ENCODE measurements at places on chromosomes 5 and 9. TPM values are rescaled to one million over a fixed set of nuclear protein-coding genes. Genes with fewer than 3 reads are reported as not detected.

Gene PIP5K1B
- total RNA-seq = 10.3 TPM

Gene C1QTNF2
- not detected for total RNA-seq

Gene CNTNAP3
- total RNA-seq = not detected

Gene CMBL
- total RNA-seq = 16.5 TPM

Gene AMBP
- total RNA-seq = 2.6 TPM

Gene MEIKIN
- total RNA-seq = not detected

Gene PTGER4
- total RNA-seq = 0.16 TPM

GRCh38 chr5:34606101-34606500, 50.0 kb upstream of the RAI14 start:
- no peak for DNase-seq

- no peak for DNase-seq
These were observed 228.8 kb downstream of the CD180 start for GRCh38 chr5:66967826-66968262.

- no peak for DNase-seq
These were observed 14.2 kb upstream of the JAKMIP2 start for GRCh38 chr5:147796556-147797308.

DNA sequence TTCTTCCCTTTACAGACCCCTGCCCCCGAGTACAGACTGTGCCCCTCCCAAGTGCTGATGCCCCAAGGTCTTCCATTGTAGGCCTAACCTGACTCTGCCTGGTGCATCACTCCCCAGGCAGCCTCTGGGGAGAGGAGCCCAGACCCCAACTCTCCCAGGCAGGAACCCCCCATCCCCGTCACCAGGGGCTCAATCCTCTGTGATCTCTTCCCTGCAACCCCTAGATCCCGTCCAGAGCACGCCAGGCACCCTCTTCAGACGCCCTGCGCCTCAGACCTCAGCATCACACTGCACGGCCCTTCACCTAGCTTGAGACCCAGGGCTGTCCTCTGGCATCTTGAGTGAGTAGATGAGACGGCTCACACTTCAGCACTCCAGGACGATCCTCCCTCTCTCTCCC, 6.4 kb upstream of the EGR1 start:
- no peak for DNase-seq

GRCh38 chr5:160048131-160048530, 39.2 kb downstream of the TTC1 start:
- no peak for DNase-seq

DNA sequence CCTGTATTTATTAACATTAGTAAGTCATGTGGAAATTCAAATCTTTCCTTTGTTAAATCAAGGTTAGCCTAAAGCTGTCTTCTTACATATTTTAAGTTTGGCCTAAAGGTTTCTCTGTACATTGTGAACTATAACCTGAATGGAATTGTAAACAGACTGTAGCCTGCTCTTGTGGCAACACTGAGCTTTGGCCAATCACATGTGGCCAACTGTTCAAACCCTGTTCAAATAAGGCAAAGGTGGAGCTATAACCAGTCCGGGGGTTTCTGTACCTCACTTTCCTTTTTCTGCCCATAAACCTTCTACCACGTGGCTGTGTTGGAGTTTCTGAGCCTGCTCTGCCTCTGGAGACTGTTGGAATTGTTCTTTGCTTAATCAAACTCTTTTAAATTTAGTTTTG, 3.3 kb upstream of the HAPLN1 start:
- peak; percentile 11 for DNase-seq

DNA sequence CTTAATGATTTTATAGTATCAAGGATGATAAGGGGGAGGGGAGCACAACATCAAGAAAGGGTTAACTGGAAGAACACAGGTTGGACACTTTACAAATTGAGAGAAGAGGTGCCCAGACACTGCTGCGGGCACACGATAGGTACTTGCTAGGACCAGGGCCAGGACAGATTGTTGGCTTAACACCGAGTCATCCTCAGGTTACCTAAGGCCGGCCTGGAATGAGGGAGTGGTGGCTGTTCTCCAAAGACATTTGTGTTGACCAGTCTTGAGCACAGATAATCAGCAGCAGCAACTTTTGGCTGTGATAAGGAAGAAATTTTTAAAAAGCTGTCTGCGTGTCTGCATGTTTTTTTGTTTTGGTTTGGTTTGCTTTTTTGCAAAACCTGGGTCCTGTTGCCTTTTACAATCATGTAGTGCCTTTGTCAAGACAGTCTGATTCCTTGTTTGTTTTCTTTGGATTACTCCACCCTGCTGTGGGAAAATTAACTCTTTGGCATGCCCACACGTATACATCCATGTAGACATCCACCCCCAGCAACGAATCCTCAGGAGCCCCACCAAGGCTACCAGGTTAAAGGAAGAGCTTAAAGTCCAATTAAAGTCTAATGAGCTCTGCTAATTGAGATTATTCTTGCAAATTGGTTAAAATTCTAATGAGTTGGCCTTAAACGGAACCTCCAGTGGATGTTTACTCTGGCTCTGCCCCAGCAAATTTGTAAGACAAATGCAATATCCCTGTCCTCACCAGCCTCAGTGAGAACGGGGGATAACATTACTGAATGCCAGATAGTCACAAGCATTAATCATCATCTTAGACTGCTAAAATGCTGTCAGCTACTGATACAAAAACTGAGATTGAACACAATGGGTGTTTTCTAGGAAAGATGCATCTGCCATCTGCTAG, 382.3 kb downstream of the ACTL7B start:
- no peak for DNase-seq

GRCh38 chr9:128917151-128917849, 3.5 kb upstream of the PHYHD1 start:
- DNase-seq = no peak

GRCh38 chr5:56078278-56079156, 83.8 kb upstream of the IL6ST start:
- DNase-seq = no peak

GRCh38 chr5:84569307-84569706, 184.6 kb upstream of the EDIL3 start:
- no peak for DNase-seq

- DNase-seq = no peak
These were observed 13.5 kb upstream of the MAMDC2 start for GRCh38 chr9:70030156-70030555.

- DNase-seq = no peak
These were observed 101.4 kb downstream of the FBXO4 start for GRCh38 chr5:42026446-42026845.

DNA sequence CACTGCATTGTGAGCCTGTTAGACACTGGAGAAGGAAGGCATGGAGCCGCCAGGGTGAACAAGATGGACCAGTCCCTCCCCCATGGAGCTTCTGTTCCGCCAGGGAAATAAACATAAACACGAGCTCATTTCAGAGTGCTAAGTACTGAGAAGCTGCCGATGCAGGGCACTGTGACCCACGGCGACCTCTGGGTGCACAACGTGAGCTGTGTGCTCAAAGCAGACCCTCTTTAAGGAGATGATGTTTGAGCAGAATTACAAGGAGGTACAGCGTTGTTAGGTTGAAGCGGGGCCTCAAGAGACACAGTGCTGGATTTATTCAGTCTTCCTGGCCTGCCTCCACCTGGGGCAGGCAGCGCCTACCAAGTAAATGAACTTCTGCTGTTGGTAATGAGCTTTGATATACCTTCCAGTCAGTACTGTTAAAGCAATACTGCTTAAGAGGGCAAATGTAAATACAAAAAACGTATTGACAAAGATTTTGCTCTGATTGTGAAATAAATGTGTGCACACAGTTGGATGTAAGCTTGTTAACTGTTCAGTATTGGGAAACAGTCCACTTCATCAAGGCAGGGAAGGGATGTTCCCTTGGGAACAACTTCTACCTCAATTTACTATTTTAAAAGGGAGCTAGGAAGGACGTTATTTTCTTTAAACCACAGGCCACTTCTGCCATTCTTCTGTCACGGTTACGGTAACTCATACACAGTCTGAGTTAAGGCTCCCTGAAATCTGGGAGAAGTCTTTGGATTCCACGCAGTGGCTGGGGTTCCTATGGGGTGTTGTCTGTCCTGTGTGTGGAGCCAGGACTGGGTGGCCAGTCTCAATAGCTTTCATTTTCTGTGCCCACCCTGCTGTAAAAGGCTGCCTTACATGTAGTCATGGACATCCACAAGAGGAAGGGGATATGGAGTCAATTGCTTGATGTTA, 48.9 kb upstream of the DMRT1 start:
- no peak for DNase-seq
